Ovary (tissue), 10 donors: ENCODE measurements at places on chromosomes 1 and 21. TPM values are rescaled to one million over a fixed set of nuclear protein-coding genes. Genes with fewer than 3 reads are reported as not detected.
A peak's percentile ranks its signal among the peaks of the same experiment; 100 is the strongest.

GRCh38 chr21:24259241-24259640 lies 1348.0 kb downstream of the MRPL39 start:
- no peak for DNase-seq

- no peak for DNase-seq
Observed at GRCh38 chr1:191371626-191372025, 786.6 kb upstream of the RGS18 start.

DNA sequence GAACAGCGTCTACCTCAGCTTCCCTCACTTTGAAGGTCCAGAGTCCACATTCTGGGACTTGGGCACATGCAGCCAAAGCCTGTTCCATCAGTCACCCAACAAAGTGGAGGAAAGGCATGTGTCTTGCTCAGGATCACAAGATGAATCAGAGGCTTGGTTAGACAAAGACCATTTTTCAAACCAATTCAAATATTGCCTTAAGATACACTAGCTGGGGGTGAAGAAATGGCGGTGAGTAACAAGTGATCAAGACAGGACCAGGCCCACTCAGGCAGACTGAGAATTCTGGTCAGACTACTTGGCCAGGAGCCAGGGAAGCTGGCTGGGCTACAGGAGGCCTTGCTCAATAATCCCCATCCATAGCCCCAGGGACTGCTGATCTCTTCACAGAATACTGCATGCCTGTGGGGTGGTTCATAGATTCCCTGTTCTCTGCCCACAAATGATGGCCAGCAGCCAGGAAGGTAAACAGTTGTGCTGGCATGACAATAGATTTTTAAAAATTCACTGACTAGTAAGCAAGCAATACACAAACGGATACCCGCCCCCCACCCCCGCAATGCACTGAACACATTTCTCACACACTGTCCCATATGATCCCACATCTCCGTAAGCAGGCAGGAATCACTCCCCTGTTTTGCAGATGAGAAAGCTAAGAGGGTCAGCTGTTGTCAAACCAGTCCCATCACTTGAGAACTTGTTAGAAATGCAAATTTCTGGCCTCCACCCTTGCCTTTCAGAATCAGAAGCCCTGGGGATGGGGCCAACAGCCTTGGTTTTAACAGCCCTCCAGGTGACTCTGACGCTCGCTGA lies 27.2 kb downstream of the ERI3 start:
- peak; percentile 75 for DNase-seq

DNA sequence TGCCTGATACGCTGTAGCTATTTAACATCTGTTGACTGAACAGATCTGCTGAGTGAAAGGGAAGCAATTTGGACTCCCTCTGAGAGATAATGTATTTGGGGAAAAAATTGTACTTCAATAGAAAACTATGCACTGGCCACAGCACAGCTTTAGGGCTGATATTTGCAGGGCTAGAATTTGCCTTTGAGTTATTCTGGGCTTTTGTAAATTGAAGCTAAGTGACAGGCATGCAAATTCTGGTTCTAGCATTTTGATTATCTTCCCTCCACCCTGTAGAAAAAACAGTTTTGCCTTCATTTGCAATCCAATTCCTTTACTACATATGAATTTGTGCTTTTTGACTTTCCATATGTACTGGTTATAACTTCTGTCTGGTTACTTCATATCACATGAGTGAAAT lies 7.9 kb downstream of the KYAT3 start:
- DNase-seq: no peak

GRCh38 chr21:41610042-41610839 lies 102.3 kb upstream of the TMPRSS2 start:
- peak; percentile 36 for DNase-seq

GRCh38 chr1:168491527-168492164 lies 52.2 kb downstream of the XCL2 start:
- DNase-seq: no peak

DNA sequence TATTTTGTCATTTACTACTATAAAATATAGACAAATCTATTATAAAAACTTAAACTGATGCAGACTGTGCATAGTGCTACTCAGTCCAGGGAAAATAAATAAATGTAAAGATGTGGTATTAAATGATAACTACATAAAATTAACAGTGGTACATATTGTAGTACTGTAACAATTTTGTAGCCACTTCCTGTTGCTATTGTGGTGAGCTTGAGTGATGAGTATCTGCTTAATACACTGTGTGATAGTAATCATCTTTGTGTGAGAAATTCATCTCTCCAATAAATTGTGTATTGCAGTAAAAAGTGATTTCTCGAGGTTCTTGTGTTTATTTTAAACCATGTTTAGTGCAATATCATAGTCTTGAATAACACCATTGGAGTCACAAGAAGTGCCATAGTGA lies 353.4 kb upstream of the ZRANB2 start:
- DNase-seq: no peak

- DNase-seq: peak; percentile 61
Observed at GRCh38 chr1:94522304-94522703, 19.3 kb downstream of the F3 start.

DNA sequence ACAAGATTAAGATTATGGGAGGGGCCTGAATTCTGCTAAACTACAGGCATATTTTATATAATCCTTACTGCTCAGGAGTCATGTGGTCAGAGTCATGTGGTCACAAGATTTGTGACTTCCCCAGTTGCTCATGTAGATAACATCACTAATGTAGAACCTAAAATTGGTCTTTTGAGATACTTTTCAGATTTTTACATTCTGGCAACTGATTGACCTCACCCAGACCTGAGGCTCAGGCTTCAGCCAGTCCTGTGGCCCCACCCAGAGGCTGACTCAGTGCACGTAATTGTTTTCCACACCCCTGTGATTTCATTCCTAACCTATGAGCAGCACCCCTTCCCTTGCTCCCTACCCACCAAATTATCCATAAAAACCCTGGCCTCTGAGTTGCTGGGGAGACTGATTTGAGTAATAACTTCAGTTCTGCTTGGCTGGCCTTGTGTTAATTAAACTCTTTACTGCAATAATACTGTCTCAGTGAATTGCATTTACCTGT lies 41.7 kb upstream of the ZNF326 start:
- DNase-seq: no peak

The IL19 gene
- not detected for total RNA-seq

The HPCA gene
- total RNA-seq: 0.37 TPM

The ADARB1 gene
- 6.4 TPM for total RNA-seq

The SYDE2 gene
- 6.7 TPM for total RNA-seq

The FOXO6 gene
- 18.9 TPM for total RNA-seq
